ENCODE measurements at places on chromosomes 6 and 20. TPM values are rescaled to one million over a fixed set of nuclear protein-coding genes. Genes with fewer than 3 reads are reported as not detected.

C20orf202 gene
- not detected for total RNA-seq

FABP7 gene
- total RNA-seq = not detected

GLYATL3 gene
- not detected for total RNA-seq

DNA sequence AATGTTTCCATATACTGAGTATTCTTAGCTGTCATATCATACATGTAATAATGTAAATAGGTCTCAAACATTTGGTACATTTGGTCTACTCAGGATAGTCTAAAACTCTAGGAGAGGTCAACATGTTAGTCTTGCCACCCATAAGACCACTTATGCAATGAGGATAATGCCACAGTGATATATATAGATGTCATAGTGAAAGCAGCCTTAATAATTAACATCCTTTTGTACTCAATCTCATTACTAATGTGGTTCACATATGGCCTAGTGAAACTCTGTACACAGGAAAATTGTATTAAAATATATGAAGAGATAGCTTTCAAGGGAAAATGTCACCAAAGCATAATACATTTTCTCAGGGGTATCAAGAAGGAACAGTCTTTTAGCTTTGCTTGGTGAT is 577.9 kb downstream of the TFAP2B start:
- no peaks in the 10 kb centered on the region for H3K27me3 ChIP-seq
- no peak overlapping the region for H3K27ac ChIP-seq
- no peak for DNase-seq
- no peaks in the 10 kb centered on the region for H3K36me3 ChIP-seq
- H3K4me3 ChIP-seq = no peak overlapping the region

- DNase-seq = no peak
- H3K36me3 ChIP-seq = no peaks in the 10 kb centered on the region
- peaks cover 8% of the 10 kb centered on the region for H3K27me3 ChIP-seq
- H3K4me1 ChIP-seq = no peaks in the 10 kb centered on the region
- no peak overlapping the region for H3K4me3 ChIP-seq
- H3K27ac ChIP-seq = no peak overlapping the region
Measured at GRCh38 chr6:134000443-134000842, 47.4 kb downstream of the TBPL1 start.

DNA sequence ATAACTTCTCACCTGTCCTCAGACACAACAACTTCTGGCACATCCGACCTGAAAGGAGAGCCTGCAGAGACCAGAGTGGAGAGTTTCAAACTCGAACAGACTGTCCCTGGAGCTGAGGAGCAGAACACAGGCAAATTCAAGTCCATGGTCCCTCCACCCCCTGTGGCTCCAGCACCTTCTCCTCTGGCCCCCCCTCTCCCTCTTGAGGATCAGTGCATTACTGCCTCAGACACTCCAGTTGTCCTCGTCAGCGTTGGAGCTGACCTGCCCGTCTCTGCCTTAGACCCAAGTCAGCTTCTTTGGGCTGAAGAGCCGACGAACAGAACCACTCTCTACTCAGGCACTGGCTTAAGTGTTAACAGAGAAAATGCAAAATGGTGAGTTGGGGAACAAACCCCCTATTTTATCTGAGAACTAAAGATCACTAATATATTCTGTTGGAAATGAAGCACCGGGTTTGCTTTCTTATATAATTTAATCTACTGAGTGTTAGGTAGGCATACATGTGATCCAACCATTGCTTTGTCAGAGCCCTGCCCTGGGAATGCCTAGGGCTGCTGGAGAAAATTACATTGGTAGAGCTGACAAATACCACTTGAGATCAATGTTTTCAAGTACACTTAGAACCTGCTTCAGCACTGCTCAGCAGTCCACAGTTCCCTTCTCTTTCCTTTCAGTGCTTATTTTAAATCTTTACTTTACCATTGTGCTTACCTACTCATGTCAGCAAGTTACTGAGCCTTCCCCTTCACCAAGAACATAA is 77.5 kb upstream of the LTV1 start:
- no peak overlapping the region for H3K27ac ChIP-seq
- no peak overlapping the region for H3K4me3 ChIP-seq
- no peaks in the 10 kb centered on the region for H3K4me1 ChIP-seq
- peaks cover 12% of the 10 kb centered on the region for H3K36me3 ChIP-seq

GRCh38 chr6:6920114-6920986 is 187.4 kb upstream of the RREB1 start:
- no peaks in the 10 kb centered on the region for H3K36me3 ChIP-seq
- H3K27ac ChIP-seq = no peak overlapping the region
- H3K4me3 ChIP-seq = no peak overlapping the region
- peaks cover 36% of the 10 kb centered on the region for H3K4me1 ChIP-seq
- peaks cover 13% of the 10 kb centered on the region for H3K27me3 ChIP-seq

GRCh38 chr6:137769797-137770362 is 97.2 kb upstream of the TNFAIP3 start:
- peaks cover 16% of the 10 kb centered on the region for H3K4me1 ChIP-seq
- H3K4me3 ChIP-seq = no peak overlapping the region
- no peaks in the 10 kb centered on the region for H3K27me3 ChIP-seq
- H3K27ac ChIP-seq = no peak overlapping the region

Measured in activated CD8-positive, alpha-beta T cell treated with anti-CD3 and anti-CD28 coated beads for 36 hours (primary cell).